Activated T-cell treated with anti-CD3 and anti-CD28 coated beads for 48 hours (primary cell): ENCODE measurements at places on chromosomes 2 and 18.

- DNase-seq, result no peak
Observed at GRCh38 chr2:122023059-122023864, 267.8 kb downstream of the TSN start.

DNA sequence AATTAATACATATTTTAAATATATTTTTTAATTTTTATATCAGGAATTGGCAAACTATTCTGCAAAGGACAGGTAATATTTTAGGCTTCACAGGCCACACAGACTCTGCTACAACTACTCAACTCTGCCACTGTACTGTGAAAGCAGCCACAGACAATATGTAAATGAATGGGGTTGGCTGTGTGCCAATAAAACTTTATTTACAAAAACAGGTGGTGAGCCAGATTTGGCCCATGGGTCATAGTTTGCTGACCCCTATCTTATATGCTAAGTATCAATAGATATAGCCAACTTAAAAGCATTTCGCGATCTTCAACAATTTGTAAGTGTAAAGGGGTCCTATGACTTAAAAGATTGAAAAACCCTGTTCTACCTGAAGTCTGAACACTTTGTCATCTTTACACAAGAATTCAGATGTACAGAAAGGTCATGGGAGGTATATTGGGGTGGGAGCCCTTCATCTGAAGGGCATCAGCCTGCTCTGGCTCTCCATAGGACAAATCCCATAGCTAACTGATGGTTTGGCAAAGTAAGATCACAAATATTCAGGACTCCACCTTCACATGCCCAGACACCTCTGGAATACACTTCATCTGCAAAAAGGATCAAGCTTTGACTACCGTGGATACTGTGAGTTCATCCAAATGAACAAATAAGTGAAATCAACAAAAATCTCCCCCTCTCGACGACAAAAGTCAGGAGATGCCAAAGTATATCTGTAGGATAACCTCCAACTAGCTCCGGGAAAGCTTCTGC is 65.9 kb downstream of the C1D start:
- DNase-seq, result no peak

GRCh38 chr2:224171226-224171625 is 132.1 kb upstream of the SERPINE2 start:
- DNase-seq, result no peak

GRCh38 chr18:67232991-67233390 is 283.5 kb downstream of the DSEL start:
- no peak for DNase-seq

- no peak for DNase-seq
Observed at GRCh38 chr2:217393585-217394032, 533.7 kb upstream of the TNP1 start.

DNA sequence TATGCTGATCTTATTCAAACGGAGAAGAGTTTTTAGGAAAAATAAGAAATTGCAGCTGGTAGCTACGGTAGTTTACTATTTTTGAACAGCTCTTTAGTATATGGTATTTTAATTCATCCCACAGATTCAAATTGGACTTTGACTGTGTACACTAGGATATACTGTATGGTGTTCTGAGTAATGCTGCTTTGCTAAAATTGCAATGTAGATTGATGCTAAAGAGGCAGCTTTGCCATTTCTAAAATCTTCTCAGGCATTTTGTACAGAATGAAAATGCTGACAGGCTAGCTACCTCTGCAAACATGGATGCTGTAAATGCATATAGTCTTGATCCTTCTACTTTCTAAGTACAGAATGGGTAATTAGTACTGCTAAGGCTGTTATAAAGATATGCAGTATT is 826.6 kb upstream of the POU3F3 start:
- DNase-seq, result no peak

GRCh38 chr2:60979231-60979630 is 38.3 kb upstream of the PEX13 start:
- DNase-seq, result no peak

DNA sequence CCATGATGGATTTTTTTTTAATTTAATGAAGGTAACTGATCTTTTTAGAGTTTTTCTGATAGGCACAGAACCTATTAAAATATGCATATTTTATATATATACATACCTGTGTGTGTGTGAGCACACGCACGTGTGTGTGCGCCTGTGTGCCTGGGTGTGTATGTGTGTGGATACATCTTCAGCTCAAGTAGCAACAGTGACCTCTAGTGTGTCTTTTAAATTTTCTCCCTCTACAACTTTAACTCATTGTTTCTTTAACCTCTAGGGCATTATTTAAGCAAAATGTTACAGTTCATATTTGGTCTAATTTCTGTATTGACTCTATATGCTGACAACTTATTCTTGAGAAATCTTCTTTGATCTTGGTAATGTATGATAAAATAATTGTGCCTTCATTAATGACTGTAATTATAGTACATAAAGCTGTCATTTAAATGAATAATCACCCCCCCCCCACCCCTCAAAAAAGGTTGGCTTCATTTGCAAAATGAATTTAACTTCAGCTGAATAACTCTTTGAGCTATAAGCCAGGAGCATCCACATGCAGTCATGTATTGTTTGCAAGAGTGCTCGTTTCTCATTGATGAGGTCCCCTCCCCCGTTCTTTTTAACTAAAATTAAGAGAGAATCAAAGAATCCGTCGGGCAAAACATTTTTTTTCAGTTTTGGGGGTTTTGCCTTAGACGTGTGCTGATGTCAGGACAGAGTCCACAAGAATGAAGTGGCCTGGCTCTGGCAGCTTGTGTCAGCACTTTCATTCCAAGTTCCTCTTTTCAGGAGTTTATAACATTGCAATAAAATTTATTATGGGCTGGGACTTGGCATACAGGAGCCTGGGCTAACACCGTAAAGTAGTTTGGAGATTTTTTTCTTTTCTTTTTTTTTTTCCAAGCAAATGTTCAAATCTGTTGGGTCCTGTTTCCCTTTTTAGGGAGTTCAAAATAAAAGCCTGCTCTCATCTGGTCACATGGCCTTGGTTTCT is 80.0 kb downstream of the ETAA1 start:
- DNase-seq, result no peak

GRCh38 chr2:121186261-121186660 is 98.7 kb downstream of the TFCP2L1 start:
- no peak for DNase-seq

DNA sequence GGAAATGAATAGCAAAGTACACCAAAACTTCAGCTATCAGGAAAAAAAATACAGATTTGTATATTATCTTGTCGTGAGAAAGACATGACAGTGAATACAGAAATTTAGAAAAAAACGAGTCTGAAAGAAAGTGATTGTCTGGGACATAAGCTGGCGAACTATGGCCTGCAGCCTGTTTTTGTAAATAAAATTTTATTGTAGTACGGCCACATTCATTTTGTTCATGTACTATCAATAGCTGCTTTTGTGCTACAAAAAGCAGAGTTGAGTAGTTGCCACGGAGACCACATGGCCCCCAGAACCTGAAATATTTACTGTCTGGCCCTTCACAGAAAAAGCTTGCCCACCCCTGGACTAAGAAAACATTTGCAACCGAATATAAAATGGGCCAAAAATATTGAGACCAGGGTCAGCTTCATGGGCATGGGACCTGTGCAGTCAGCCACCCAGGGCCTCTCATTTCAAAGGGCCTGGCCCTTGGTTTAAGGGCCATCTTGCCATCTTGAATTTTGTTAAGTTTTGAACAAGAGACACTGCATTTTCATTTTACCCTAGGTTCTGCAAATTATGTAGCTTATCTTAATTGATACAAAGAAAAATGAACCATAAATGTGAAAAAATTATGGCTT is 17.9 kb downstream of the ANTXR1 start:
- DNase-seq, result no peak

- no peak for DNase-seq
Observed at GRCh38 chr2:62140426-62141141, 55.3 kb upstream of the B3GNT2 start.

GRCh38 chr18:6607343-6607742 is 122.2 kb upstream of the ARHGAP28 start:
- no peak for DNase-seq

DNA sequence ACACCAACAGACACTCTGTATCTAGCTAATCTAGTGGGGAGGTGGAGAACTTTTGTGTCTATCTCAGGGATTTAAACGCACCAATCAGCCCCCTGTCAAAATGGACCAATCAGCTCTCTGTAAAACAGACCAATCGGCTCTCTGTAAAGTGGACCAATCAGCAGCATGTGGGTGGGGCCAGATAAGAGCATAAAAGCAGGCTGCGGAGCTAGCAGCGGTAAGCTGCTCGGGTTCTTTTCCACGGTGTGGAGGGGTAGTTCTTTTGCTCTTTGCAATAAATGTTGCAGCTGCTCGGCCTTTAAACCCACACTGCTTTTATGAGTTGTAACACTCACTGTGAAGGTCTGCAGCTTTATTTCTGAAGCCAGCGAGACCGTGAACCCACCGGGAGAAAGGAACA is 51.3 kb upstream of the FOXI3 start:
- no peak for DNase-seq

GRCh38 chr2:96949701-96950350 is 36.6 kb downstream of the FAM178B start:
- DNase-seq, result no peak

- DNase-seq, result no peak
Observed at GRCh38 chr2:60353863-60354262, 199.6 kb downstream of the BCL11A start.

DNA sequence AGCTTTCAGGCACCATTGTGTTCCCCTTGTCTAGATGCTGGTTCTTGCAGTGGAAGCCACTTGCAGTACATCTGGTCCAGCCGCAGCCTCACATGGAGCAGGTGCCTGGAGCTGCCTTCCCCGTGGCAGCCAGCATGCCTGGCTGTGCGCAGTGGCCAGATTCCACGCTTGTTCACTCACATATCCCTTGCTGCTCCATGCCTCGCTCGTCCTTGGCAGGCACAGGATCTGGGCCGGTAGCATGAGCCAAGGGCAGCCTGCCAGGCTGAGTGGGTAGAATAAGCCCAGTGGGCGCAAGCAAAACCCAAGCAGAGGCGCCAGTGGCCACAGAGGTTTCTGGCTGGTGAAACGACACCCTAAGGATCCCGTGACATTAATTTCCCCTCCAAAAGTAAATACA is 20.6 kb downstream of the TMX3 start:
- DNase-seq, result no peak

- DNase-seq, result no peak
Observed at GRCh38 chr2:100302585-100302892, 19.8 kb downstream of the LONRF2 start.

DNA sequence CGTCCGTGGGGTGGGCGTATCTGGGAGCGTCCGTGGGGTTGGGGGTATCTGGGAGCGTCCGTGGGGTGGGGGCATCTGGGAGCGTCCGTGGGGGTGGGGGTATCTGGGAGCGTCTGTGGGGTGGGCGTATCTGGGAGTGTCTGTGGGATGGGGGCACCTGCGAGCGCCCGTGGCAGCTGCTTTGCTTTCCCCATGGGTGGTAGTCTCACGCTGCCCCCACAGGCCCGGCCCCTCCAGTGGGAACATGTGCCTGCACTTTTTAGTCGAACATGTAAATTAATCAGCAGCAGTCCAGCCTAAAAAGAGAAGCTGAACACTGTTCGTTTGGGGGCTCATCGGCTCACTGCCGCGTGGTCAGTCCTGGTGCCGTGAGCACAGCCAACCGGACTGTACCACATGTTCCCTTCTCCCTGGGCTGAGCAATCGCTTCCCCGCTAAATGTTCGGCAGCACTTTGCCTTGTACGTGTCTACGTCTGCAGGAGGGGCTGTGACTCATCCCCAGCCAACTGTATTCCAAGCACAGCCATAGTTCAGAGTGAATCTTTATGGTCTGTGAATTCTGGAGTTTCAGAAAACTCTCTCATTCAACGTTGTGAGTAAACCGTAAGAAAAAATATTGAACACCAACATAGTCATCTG is 271.5 kb downstream of the AGAP1 start:
- no peak for DNase-seq

- no peak for DNase-seq
Observed at GRCh38 chr2:96959406-96960110, 26.8 kb downstream of the FAM178B start.

GRCh38 chr2:174449033-174449432 is 37.8 kb downstream of the GPR155 start:
- DNase-seq, result no peak

DNA sequence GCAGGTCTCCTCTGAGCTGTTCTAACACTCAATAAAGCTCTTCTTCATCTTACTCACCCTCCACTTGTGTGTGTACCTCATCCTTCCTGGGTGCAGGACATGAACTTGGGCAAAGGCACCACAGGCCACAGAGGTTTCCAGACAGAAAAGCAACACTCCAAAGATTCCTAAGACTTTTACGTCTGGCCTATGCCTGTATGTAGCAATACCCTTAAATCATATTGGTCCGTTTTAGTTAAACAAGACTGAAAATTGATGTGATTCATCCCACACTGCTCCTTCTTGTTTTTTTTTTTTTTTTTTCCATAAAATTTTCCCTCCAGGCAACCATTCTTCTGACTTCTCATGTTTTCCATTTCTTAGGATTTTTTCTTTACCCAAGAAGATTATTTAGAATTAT is 404.3 kb downstream of the PID1 start:
- no peak for DNase-seq

DNA sequence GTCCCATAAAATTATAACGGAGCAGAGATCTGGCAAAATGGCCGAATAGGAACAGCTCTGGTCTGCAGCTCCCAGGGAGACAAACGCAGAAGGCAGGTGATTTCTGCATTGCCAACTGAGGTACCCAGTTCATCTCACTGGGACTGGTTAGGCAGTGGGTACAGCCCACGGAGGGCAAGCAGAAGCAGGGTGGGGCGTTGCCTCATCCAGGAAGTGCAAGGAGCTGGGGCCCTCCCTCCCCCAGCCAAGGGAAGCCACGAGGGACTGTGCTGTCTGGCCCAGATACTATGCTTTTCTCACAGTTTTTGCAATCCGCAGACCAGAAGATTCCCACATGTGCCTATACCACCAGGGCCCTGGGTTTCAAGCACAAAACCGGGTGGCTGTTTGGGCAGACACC is 22.8 kb downstream of the ICA1L start:
- no peak for DNase-seq

DNA sequence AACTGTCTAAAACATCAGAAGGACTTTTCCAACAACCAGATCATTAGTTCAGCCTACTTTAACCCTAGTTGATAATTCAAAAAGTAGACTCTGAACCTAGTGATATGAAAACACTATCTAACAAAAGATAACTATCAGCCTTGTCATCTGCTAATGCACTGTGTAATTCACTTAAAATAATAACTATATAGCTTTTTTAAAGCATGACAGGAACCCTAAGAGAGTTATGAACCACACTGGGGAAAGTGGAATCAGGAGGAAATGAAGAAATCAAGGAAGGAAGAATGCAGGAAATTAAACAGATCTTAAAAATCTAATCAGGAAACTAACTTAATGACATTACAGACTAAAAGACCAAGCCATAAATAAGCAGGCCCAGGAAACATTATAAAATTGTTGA is 9.0 kb downstream of the B4GALT6 start:
- DNase-seq, result no peak
